Neuronal stem cell (in vitro differentiated cells): ENCODE measurements at places on chromosomes 1 and 21.

GRCh38 chr1:33271666-33272505, 15.6 kb downstream of the ZNF362 start:
- DNase-seq: no peak

GRCh38 chr1:232227306-232227705, 402.6 kb downstream of the SIPA1L2 start:
- peak; percentile 20 for DNase-seq

GRCh38 chr1:150186789-150187559, 37.3 kb downstream of the PLEKHO1 start:
- DNase-seq: no peak

DNA sequence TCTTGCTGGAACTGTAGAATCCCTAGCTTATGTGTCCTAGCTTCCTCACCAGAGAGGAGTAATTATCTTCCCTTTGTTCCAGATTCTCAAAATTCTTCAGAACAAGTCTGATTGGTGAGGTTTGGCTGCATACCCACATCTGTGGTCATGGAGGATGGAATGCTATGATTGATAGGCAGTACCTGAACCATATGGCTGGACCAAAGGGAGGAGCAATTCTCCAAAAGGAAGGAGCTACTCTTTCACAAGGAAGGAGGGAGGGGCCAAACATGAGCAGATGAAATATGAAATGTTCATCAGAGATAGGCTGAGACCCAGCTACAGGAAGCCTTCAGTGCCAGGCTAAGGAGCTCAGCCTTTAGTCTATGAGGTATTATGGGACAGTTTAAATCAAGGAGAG, 5.0 kb upstream of the RNF19B start:
- DNase-seq: no peak

DNA sequence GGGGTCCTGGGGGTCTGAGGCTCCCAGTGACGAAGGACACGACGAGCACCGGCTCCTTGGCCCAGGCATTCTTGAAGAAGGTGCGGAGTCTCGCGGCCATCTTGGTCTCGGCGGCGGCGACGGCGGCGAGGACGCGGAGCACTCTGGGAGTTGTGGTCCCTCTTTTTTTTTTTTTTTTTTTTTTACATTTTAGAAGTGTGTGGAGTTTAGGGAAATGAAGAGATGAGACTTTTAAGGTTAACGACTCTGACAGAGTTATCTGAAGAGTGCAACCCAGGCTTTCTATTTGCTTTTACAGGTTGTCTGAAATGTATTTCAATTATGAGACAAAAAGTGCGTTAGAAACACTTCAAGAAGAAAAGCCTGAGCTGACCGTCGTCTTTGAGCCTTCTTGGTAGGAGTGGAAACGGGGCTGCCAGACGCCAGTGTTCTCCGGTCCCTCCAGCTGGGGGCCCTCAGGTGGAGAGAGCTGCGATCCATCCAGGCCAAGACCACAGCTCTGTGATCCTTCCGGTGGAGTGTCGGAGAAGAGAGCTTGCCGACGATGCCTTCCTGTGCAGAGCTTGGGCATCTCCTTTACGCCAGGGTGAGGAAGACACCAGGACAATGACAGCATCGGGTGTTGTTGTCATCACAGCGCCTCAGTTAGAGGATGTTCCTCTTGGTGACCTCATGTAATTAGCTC, 9.7 kb downstream of the OR2B11 start:
- DNase-seq: peak; percentile 55

DNA sequence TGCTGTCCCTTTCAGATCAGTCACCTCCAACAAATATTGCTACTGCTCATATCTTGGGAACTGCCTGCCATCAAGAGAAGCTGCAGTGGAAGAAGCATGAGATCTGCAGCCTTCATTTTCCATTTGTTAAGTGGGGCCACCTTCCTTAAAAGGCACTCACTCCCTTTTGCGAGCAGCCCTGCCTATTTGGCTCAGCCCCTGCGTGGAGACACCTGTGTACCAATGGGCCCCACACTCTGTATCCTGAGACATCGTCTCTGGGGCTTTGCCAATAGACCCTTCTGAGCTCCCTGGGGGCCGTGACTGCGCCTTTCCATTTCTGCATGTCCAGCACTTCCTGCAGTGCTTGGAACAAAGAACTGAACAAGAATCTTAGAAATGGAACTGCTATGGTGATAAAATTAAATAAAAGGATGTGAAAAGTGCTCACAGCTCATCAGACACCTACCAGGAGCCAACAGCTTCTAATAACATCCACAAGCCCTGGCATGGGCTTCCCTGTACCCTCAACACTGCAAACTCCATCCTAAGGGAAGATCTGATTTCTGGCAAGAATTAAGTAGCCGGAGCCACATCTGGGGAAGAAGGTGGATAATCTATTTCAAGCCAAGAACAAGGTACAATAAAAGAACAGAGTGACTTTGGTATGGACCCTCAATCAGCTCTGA, 36.7 kb downstream of the PARP1 start:
- DNase-seq: no peak
